ENCODE measurements at places on chromosomes 2 and 18.

DNA sequence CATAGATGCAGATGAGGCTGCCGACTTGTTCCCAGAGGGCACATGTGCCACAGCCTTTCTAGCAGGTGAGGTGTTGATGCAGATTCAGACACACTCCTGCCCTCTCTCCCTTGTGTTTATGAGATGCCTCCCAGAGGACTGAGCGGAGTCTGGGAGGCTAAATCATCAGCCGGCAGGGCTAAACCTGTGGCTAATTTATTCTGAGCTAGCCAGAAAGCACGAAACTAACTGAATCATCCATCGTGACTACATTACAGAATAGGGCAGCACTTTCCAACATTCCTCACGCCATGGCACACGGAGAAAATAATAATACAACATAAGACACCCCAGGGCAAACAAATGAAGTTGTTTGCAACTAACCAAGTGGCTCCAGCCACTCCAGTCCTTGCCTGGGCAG is 101.7 kb upstream of the FZD7 start:
- DNase-seq = peak; percentile 25

- DNase-seq = no peak
Measured at GRCh38 chr2:237715459-237715947, 83.1 kb upstream of the RBM44 start.

GRCh38 chr2:176146645-176147044 is 4.7 kb upstream of the HOXD4 start:
- no peak for DNase-seq

DNA sequence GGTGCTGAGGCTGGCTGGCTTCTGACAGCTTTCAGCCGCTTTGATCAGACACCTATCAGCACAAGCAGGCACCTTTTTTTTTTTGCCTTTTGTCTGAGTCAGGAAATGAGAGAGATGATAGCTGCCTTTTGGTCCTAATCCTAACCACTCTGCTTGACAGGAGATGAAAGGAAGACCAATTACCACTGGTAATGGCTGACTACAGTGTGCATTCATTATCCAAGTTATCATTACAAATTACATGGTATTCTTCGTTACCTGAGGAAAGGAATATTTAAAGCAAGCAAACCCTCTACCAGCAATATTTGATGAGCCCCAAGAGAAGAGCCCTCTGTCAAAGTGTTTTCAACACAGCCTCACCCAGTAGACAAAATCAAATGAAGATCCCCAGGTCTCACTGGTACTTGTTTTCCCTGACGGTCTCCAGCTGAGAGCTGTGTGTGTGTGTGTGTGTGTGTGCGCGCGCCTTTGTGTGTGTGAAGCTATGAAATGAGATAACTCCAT is 925.7 kb downstream of the DCDC2C start:
- no peak for DNase-seq

DNA sequence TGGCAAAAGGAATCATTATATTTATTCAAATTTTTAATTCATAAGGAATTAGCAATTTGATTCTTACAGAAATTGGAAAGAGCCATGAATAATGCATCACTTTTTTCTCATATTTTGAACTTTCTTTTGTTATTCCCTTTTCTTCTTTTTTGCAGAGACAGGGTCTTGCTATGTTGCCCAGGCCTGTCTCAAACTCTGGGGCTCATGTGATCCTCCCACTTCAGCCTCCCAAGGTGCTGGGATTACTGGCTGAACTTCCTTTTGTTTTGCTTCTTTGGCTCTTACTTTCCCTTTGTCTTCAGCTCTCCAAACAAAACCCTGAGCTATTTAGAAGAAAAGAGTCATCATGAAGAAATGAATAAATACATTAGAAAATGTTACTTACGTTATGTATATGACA is 30.8 kb downstream of the CDKL4 start:
- no peak for DNase-seq

DNA sequence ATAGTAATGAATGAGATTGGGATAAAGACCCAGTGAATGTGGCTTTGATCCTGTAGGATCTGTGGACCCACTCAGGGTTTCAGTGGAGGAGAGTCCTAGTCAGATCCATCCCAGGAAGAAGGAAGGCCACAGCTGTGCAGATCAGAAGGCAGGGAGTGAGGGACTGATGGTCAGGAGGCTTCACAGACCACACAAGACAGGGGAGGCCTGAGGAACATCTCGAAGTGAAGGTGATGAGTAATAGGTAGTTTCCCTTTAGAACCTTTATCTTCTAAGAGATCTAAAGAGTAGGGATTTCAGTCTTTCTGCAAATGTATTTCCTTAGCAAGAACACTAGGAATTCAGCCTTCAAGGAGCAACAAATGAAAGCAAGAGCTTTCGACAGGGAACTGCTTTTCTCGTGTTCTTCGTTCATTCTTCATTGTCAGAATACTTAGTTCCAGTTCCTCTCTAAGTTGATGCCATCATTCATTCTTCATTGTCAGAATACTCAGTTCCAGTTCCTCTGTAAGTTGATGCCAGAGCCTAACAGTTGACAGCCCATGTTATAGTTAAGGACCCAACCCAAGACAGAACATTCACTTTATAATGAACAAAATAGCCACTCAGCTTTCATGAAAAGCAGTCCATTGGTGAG is 150.2 kb upstream of the EPAS1 start:
- DNase-seq = no peak

GRCh38 chr2:216222650-216223352 is 113.7 kb downstream of the XRCC5 start:
- peak; percentile 38 for DNase-seq

- no peak for DNase-seq
Measured at GRCh38 chr2:1437537-1437936, 24.3 kb downstream of the TPO start.

- DNase-seq = no peak
Measured at GRCh38 chr2:58620093-58620492, 379.0 kb upstream of the FANCL start.

DNA sequence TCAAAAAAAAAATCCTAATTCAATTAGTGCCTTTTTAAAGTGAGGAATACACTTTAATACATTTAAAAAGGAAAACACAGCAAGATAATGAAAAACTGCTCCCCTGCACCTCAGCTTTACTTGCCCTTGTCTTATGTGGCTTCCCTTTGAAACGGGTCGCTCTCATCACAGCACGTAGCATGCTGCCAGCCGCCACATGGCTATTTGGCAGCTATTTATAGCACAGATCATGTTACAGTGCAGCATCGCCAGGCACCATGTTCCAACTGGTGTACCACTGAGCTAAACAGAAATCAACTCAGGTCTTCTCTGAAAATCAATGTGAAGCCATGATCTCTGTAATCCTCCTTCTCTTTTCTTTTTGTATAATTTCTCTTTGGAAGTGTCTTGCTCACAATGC is 65.1 kb downstream of the TMEM182 start:
- peak; percentile 40 for DNase-seq

DNA sequence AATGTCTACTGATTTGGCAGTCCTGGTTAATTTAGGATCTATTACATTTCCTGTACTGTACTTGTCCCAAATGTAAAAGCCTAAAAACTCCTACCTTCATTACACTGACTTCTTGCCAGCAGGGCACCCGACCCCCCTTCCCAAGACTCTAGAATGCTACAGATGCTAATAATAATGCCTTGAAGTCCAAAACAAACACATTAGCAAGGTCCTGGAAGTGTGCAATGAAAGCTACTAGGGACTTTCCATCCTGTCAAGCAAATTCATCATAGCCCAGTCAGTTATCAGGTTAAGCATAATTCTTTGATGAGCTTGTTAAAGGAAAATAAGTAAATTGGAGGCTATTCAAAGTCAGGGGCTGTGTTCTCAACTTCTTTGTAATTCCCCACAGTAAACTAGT is 115.3 kb upstream of the RBBP8 start:
- DNase-seq = no peak

- DNase-seq = no peak
Measured at GRCh38 chr18:62107881-62108280, 79.0 kb downstream of the PIGN start.

- no peak for DNase-seq
Measured at GRCh38 chr18:53486296-53486695, 738.2 kb downstream of the MBD2 start.

- no peak for DNase-seq
Measured at GRCh38 chr2:191382801-191383200, 137.6 kb downstream of the MYO1B start.

DNA sequence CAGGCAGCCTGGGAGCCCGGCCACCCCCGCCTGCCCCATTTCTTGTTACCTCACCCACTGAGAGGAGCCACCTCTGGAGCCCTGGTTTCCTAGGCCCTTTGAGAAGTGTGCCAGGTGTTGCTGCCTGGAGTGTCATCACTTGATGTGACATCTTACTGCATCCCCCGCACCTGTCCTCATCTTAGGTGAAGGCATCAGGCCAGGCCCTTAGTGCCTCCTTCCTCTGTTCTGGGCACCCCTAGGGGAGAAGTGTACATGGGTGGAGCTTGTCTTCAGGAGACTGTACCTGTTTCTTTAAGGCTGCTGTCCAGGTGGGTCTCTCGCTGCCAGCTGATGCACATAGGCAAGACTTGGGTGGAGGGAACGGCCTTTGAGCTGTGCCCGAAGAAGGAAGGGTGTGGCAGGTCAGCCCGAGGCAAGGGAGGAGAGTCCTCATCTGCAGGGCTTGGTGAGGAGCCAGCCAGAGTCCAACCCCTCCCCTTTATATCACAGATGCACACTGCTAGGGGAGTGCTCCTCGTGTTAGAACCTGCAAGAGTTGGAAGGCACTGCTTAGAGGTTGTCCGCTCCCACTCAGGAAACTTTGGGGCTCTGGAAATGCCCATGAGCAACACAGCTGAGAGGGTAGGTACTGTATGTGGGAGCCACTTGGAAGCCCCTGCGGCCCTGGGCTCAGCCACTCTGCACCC is 45.9 kb downstream of the NCK2 start:
- no peak for DNase-seq

DNA sequence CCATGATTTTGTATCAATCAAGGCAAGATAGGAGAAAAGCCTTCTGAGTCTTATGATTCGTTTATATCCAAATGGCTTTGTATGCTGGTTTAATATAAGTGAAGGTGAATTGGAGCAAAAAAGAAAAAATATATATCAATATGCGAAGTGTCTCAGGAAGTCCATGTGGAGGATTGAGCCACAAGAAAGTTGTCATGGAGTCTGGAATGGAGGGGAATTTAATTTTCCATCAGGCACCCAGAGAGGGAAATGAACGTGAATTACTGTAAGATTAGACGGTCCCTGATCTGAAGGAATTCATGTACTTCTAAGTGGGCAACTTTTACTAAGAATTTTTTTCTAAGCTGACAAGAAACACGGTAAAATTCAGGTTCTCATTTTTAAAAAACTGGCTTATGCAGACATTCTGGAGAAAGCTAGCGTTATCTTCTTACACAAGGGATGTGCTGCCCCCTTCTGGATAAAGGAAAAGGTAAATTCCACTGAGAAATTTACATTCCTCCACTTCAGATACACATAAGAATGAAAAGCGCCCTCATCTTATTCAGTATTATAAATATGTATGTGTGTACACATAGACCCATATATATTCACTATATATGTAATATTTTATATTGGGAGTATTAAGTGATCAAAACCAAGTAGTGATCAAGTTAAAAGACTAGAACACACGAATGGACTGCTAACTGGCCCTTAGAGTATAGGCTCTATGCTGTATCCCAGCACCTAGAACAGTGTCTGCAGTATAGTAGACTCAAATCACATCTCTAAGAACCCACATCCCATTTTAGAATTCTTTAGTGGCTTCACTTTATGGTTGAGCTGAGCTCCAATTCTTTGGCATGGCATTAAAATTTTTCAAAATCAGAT is 289.0 kb upstream of the TFPI start:
- peak; percentile 76 for DNase-seq

GRCh38 chr2:160380611-160381010 is 113.0 kb downstream of the RBMS1 start:
- no peak for DNase-seq

DNA sequence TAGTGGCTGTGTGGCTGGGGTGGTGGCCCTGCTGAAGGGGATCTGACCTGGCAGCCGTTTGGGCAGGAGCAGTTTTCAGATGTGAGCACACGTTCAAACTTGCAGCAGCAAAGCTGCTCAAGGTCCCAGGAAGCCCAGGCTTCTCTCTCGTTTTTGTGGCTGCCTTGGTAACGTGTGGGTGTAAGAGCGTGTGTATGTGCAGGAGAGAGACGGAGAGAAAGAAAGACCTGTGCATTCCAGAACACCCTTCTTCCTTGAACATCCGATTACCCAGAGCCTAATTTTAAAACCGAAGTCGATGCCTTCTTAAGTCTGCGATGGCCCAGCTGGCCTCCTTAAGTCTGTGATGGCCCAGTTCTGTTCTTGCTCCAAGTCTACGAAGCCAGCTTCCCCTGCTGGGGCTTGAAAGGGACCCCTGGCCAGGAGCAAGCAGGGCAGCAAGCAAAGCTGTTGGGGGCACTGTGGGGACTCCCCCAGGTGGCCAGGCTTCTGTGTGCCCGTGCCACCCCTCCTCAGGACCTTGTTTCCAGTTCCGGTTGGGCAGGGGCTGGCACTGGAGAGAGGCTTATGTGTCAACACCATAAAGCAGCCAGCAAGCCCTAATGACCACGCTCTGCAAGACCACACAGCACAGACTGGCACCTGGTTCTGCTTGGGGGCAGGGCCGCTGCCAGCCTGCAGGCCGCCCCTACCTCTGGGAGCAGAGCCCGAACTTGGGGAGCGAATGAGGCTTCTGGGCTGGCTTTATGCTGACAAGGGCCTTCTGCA is 55.8 kb upstream of the ALPP start:
- no peak for DNase-seq

DNA sequence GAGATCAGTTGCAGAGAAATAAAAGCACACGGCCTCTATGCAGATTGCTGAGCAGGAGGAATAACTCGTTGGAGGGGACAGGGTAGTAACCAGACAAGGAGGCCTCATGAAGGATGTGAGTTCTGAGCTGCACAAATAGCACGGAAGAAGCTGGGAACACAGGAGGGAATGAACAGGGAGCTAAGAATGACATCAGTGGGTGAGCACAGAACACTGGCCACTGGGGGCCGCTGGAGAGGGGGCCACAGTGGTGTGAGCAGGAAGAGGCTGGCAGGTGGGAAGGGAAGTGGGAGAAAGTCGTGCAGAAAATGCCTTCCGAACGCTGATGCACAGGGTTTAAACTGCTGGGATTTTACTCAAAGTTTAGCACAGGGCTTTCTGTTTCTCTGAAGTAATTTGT is 61.0 kb downstream of the ZAP70 start:
- DNase-seq = peak; percentile 22

DNA sequence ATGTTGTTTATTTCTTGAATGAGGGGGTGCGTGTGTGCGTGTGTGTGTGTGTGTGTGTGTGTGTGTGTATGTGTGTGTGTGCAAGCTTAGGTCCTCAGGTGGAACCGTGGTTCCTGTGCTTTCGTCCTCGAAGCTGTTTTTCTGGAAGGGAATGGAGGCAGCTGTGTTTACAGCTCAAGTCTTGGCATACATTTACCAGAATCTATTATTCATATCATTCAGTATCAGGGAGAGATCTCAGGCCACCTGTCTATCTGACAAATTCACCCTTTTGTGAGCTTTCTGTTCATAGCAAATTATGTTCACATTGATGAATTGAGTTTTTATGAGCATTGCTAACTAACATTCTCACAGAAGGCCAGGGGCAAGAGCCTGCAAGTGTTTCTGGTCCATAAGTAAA is 550.4 kb downstream of the ARHGAP15 start:
- no peak for DNase-seq

- DNase-seq = no peak
Measured at GRCh38 chr18:2880473-2880872, 33.7 kb downstream of the EMILIN2 start.

GRCh38 chr2:172623249-172623965 is 67.5 kb downstream of the PDK1 start:
- DNase-seq = no peak

All from A673 (cell line).